Mesothelial cell of epicardium (in vitro differentiated cells): ENCODE measurements at places on chromosomes 16 and 17. TPM values are rescaled to one million over a fixed set of nuclear protein-coding genes. Genes with fewer than 3 reads are reported as not detected.

- peaks cover 8% of the 10 kb centered on the region for H3K4me1 ChIP-seq
- no peaks in the 10 kb centered on the region for H3K36me3 ChIP-seq
- peak overlapping the region; percentile 54 for H3K27ac ChIP-seq
- no peak overlapping the region for H3K4me3 ChIP-seq
- no peak for DNase-seq
These were observed 4.3 kb upstream of the PABPN1L start for GRCh38 chr16:88870608-88871348.

DNA sequence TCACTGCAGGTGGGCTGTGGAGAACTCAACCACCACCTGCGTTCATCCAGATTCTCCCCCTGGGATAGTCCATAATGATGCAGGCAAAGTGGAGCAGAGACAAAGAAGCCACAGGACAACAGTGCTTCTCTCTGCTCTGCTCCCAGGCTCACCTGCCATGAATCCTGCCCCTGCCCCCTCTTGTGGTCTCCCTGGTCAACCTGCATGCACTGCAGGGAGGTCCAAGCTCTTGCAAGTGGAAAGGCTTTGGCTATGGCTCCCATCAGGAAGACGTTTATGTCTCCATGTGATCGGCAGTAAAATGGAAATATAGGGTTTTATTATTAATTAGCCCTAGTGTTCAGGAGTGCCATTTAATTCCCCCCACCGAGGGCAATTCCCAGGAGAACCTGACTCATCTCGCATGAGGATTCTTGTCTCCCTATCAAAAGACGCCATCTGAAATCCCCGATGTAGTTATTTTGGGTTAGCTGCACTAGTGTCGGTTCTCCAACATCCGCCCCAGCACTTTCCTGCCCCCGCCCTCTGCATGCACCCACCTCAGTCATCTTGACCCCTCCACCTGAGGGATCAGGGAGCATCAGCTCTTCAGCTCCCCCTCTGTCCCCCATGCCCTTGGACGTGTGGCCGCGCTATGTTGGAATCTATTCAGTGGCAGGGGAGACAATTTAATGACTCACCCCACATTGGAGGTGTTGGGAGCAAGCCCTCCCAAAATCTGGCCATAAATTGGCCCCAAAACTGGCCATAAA is 91.8 kb downstream of the KCNJ12 start:
- H3K4me1 ChIP-seq, result peaks cover 13% of the 10 kb centered on the region
- no peak for DNase-seq
- H3K36me3 ChIP-seq, result no peaks in the 10 kb centered on the region
- H3K27me3 ChIP-seq, result peaks cover 86% of the 10 kb centered on the region
- H3K4me3 ChIP-seq, result no peak overlapping the region
- H3K27ac ChIP-seq, result no peak overlapping the region

DNA sequence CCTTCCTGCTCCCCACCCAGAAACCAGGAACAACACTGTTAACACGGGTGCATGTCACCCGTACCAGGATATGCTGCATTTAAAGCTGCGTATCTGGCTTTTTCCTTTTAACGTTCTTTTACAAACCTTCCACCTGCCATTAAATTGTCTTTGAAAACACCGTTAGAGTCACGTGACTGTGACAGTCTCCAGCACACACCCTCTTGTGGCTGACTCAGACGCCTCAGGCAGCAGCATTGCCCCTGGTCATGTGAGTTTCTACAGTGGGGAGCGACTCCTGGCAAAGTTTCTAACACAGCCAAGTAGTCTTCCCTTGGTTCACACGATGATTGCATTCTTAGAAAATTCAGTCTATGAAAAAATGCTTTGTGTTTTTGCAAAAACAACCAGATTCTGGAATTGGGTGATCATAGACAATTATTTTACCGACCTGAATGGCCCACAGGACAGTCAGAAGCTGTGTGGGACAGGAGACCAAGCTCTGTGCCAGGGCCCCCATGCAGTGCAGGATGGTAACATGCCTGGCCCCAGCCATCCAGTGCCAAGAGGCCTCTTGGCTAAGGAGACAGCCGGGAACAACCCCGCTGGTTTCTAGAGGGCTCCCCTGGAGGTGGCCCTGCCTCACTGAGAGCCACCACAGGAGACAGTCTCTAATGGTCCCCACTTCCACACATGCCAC is 199.1 kb downstream of the KATNIP start:
- peak overlapping the region; percentile 59 for H3K27ac ChIP-seq
- no peaks in the 10 kb centered on the region for H3K27me3 ChIP-seq
- H3K4me3 ChIP-seq, result no peak overlapping the region

The KCNJ16 gene
- 0.18 to 0.33 TPM (median 0.29 TPM) in 3 replicates for total RNA-seq

GRCh38 chr17:27578718-27579085 is 52.3 kb upstream of the LGALS9 start:
- H3K4me3 ChIP-seq, result no peak overlapping the region
- H3K36me3 ChIP-seq, result no peaks in the 10 kb centered on the region
- no peak for DNase-seq
- peak overlapping the region; percentile 80 for H3K27ac ChIP-seq

DNA sequence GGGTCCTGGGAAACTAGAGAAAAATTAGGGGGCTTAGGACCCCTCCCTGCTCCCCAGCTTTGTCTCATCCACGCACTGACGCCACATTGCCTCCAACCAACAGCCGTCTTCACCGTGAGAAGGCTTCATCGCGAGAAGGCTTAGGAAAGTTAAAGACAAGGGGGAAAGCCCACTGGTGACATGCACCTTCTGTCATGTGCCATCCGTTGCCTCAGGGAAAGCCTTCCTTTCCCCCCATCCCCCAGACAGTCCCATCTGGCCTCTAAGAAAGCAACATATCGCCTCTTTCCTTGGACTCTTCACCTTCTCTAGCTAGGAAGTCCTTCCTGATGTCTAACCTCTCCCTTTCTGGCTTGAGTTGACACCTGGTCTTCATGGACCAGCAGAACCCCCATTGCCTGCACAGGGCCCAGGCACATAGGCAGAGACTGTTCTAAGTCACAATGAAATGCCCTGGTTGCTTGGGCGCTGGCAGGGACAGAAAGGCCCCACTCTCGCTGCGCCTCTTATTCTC is 2.1 kb downstream of the FOXN1 start:
- no peak overlapping the region for H3K4me3 ChIP-seq
- no peak overlapping the region for H3K27ac ChIP-seq
- peaks cover 28% of the 10 kb centered on the region for H3K27me3 ChIP-seq
- no peaks in the 10 kb centered on the region for H3K36me3 ChIP-seq

DNA sequence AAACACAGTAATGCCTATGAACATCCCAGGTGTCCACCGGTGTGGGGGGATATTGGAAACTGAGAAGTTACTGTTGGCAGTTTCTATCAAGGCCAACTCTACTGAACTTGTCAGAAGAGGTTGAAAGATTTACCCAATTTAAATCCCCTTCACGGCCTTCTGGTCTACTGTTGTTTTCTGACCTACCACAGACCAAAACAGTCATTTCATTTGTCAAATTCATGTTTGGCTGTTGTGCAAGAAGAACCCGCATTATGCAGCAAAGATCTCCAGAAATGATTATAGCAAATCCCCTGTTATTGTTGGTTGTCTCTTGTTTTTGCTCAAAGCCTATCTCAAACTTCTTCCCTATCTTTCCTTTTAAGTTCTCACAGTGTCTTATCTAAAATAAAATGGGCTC is 73.1 kb upstream of the MAF start:
- DNase-seq, result no peak
- no peak overlapping the region for H3K27ac ChIP-seq
- H3K27me3 ChIP-seq, result peaks cover 8% of the 10 kb centered on the region
- H3K4me1 ChIP-seq, result no peaks in the 10 kb centered on the region
- no peaks in the 10 kb centered on the region for H3K36me3 ChIP-seq
- no peak overlapping the region for H3K4me3 ChIP-seq

The ZG16B gene
- 0.51 to 1.5 TPM (median 0.70 TPM) in 3 replicates for total RNA-seq
